ENCODE measurements at places on chromosomes 16 and 17. TPM values are rescaled to one million over a fixed set of nuclear protein-coding genes. Genes with fewer than 3 reads are reported as not detected.

ZACN gene
- total RNA-seq: 0.04 TPM

CARD14 gene
- 0.27 TPM for total RNA-seq

GOSR2 gene
- total RNA-seq: 27.4 TPM

CBFA2T3 gene
- 3.8 TPM for total RNA-seq

SAMD14 gene
- total RNA-seq: 1.5 TPM

ASPHD1 gene
- total RNA-seq: 0.09 TPM

PMFBP1 gene
- total RNA-seq: 0.40 TPM

KRTAP4-9 gene
- not detected for total RNA-seq

GNAO1 gene
- 0.49 TPM for total RNA-seq

AOC3 gene
- total RNA-seq: 6.9 TPM

OR1A1 gene
- total RNA-seq: not detected
